ENCODE measurements at places on chromosomes 4 and X. TPM values are rescaled to one million over a fixed set of nuclear protein-coding genes. Genes with fewer than 3 reads are reported as not detected.
A peak's percentile ranks its signal among the peaks of the same experiment; 100 is the strongest.

Gene MXRA5
- 0.05 TPM for total RNA-seq

GRCh38 chr4:95021099-95021498 lies 263.3 kb downstream of the BMPR1B start:
- no peak for DNase-seq

DNA sequence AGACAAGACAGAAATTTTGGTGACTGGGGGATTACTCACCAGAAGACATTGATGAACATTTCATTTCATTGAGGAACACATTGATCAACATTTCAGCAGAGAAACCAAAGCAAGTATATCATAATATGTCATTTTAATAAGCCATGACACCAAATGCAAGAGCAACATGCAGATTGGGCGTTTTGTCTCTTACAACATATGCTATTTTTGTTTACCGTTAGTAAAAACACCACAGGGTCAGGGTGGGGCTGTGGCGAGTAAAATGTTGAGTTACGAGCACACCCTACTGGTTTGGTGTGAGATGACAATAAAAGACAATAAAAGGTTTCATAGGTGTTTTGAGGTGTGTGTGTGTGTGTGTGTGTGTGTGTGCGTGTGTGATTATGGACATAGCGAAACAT lies 294.5 kb downstream of the PDGFC start:
- DNase-seq = no peak

DNA sequence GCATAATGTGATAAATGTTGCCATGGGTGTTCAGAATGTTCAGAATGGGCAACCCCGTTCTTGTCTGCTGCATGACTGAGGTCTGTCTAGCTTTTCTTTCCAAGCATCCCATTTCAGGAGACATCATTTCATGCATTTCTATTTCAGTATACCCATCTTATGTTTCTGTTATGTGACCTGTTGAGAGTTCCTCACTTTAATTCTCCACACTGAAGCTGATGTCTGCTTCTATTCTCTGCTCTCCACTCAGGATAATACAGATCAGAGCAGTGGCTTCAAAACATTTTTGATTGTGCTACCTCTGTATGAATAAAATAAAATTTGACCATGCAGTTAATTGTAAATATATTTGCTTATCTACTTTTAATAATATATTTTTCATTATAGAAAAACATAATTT lies 398.6 kb downstream of the ARHGAP24 start:
- no peak for DNase-seq

Gene SLC38A5
- total RNA-seq = 282 TPM

Gene RNF175
- 0.54 TPM for total RNA-seq

- no peak for DNase-seq
These were observed 80.1 kb upstream of the STIM2 start for GRCh38 chr4:26780539-26780938.

GRCh38 chr4:140028101-140028500 lies 125.9 kb downstream of the MAML3 start:
- DNase-seq = no peak

Gene SOWAHB
- 0.08 TPM for total RNA-seq

- DNase-seq = no peak
These were observed 28.5 kb upstream of the MANBA start for GRCh38 chr4:102789317-102789717.

- DNase-seq = peak; percentile 42
These were observed 21.4 kb upstream of the AFAP1 start for GRCh38 chr4:7960790-7961655.

Gene ADGRG4
- total RNA-seq = not detected

GRCh38 chrX:17967888-17968287 lies 106.8 kb upstream of the RAI2 start:
- no peak for DNase-seq

- DNase-seq = no peak
These were observed 92.9 kb upstream of the TNIP3 start for GRCh38 chr4:121256887-121257466.

Gene CHST7
- total RNA-seq = 8.3 TPM

DNA sequence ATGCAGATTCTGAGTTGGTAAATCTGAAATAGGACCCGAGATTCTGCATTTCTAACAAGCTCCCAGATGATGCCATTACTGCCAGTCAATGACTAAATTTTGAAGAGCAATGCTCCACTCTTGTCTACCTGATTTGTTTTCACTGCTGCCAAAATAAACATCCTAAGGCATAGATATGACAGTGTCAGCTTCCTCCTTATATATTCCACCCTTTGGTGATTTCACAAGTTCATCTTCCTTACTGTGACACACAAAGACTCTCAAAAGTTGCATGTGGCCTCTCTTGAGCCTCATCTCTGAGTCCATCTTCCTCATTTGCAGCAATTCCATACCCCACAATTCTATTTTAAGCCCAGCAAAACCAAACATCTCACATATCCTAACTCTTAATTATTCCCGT lies 110.9 kb downstream of the FBXW7 start:
- no peak for DNase-seq

Gene USP26
- not detected for total RNA-seq

Gene MAP7D2
- 0.66 TPM for total RNA-seq

DNA sequence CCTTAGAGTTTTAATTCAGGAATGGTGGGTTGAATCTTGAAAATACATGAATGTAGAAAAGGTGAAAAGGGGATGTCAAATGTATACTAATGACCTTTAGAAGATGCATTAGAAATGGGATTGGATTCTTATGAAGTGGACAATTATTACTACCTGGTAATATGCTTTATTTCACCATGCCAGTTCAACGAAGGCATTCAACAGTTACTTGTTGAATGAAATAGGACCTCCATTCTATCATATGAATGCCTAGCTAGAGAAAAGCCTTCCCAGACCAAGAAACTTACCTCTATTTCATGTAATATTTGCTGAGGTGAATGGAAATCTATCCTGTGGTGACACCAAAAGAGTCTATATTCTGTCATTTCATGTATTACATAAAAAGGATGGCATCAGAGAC lies 34.6 kb upstream of the SFRP2 start:
- DNase-seq = no peak

Gene DUX4
- 0.26 TPM for total RNA-seq

Gene SMR3B
- total RNA-seq = not detected

Gene PPARGC1A
- total RNA-seq = not detected

- no peak for DNase-seq
These were observed 172.7 kb downstream of the NHS start for GRCh38 chrX:17547658-17548057.

Gene PROM1
- 0.66 TPM for total RNA-seq

DNA sequence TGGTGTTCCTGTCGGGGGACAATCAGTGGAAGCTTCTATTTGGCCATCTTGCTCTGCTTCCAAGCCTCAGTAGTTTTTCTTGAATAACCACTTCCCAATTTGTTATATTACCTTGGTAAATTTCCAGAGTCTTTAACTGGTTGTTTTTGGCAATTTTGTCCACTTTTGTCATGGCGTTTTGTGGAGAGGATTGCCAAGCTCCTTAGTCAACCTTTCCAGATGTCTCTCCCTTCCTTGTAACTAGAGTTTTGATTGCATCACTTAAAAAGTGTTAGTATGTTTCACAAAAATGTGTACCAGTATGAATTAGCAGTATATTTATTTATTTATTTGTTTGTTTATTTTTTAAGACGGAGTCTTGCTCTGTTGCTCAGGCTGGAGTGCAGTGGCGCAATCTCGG lies 15.8 kb upstream of the UXT start:
- no peak for DNase-seq

DNA sequence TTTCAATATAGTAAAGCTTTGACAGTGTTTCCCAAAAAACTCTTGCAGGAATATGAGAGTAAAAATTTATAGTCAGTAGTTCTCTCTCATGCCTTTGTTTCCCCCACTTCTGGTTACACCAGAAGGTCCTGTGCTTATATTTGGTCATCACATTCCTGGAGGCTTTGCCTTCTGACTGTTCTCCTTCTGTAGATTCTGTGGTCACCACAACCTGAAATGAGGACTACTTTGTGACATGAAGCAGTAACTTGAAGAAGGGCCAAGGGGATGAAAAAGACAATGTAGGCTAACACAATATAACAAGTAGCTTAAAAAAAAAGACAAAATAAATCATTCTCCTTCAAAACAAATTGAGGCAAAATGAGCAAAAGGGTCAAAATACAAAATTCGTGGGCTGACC lies 366.2 kb upstream of the NR3C2 start:
- DNase-seq = no peak

- no peak for DNase-seq
These were observed 43.9 kb downstream of the GABRB1 start for GRCh38 chr4:47075262-47075661.

DNA sequence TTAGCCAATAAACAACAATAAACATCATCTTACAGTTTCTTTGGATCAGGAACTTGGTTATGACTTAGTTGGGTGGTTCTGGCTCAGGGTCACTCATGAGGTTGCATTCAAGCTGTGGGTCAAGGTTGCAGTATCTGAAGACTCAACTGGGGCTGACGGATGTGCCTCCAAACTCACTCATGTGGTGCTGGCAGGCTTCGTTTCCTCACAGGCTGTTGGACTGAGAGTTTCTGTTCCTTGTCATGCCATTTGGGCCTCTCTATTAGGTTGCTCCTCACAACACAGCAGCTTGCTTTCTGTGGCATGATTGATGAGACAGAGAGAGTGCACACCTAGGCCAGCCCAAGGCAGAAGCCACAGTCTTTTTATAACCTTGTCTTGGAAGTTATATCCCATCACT lies 20.7 kb downstream of the FRMPD3 start:
- DNase-seq = no peak

DNA sequence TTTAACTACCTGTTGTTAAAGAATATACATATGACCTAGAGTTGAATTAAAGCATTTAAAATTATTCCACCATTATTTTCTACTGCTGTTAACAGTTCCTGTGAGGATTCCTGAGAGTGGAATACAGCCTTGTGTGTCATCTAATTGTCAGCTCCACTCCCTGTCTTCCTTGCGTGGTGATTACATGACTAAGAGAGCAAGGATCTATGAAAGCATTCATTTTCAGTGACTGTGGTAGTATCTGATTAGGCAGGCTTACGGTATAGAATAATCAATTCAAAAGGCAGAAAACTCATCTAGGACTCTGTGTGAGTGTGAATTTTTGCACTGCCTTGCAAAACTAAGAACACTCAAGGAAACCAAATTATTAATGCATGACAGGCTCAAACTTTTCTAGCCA lies 577.8 kb downstream of the SH3BGRL start:
- DNase-seq = no peak

DNA sequence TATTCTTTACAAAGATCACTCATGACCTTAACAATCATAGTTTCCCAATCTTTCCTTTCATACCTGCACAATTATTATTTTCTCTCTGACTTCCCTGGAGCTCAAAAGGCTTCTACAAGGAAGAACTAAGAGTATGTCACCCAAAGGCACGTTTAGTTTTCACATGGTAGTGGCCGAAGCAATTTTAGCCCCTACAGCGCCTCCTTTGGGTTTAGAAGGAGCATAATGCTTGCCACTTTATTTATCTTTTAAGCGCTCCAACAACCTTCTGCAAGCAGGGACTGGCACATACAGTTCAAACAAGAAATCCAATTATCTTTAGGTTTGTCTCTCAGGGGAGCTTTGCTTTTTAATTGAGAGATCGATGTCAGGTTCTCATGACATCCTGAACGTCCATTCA lies 42.0 kb upstream of the IGSF1 start:
- DNase-seq = no peak

DNA sequence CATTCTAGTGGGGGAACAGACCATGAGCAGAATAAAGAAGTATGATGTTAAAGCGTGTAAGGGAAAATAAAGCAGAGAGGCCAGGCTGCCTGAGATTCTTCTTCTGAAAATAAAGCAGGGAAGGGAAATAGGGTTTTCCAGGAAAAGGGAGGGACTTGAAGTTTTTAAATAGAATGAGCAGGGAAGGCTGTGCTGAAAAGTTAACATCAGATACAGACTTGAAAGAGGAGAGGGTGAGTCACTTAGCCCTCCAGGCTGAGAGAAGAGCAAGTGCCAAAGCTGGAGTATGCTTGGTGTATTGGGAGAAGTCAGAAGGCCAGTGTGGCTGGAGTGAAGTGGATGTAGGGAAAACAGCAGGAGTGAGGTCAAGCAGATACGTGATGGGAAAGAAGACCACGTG lies 10.0 kb upstream of the PLK4 start:
- no peak for DNase-seq

Gene GABRQ
- total RNA-seq = not detected
